ENCODE measurements at places on chromosomes 6 and 20.

- no peak for DNase-seq
These were observed 7.4 kb upstream of the TJAP1 start for GRCh38 chr6:43469947-43470346.

- no peak for DNase-seq
These were observed 28.1 kb downstream of the ROS1 start for GRCh38 chr6:117397536-117398227.

DNA sequence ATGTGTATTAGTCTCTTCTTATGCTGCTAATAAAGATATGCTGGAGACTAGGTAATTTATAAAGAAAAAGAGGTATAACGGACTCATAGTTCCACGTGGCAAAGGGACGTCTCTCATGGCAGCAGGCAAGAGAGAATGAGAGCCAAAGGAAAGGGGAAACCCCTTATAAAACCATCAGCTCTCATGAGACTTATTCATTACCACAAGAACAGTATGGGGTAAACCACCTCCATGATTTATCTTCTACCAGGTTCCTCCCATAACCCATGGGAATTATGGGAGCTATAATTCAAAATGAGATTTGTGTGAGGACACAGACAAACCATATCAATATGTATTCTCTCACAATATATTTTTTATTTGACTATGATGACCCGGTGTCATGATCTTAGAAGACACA, 109.1 kb downstream of the UTRN start:
- DNase-seq, result no peak

- DNase-seq, result peak; percentile 84
These were observed 85.8 kb downstream of the ZFP64 start for GRCh38 chr20:52105442-52106422.

DNA sequence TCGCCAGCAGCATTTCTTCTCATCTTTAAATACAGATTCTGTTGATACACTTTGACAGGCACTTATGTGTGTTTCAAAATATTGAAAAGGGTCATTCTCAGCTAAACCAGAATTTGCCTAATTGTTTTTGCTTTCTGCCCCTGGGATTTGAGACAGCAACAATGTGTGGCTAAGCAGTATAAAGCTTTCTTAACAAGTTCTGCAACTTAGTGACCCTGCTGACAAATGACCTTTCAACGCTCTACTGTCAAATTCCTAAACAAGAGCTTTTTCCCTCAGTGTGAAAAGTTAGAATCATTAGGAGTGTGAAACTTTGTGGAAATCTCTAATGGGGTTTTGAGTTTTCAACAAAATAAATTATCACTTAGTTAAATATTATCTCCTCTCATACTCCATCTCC, 414.6 kb downstream of the RFPL4B start:
- DNase-seq, result no peak

DNA sequence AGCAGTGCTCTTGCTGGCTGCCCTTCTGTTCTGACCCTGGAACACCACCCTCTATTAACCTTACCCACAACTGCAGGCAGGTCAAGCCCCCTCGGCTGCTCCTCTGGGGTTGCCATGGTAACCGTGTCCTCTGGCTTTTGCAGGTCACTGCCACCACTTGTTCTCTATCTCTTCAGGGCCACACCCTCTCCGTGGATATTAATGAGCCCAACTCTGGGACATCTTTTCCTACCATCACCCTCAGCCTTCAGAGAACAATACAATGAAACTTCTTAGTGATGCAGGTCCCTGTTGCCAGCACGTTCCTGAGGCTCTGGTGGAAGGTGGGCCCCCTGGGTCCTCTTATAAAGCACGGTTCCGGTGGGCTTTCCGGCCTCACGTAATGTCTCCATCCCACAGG, 30.8 kb upstream of the MICB start:
- no peak for DNase-seq

All from iPS-NIHi11 (cell line).